Activated CD4-positive, alpha-beta memory T cell treated with anti-CD3 and anti-CD28 coated beads, Interleukin-2, amount 10 ng/mL, durations not matched to agents 7 days and 5 days (primary cell): ENCODE measurements at places on chromosomes 1 and 21. TPM values are rescaled to one million over a fixed set of nuclear protein-coding genes. Genes with fewer than 3 reads are reported as not detected.

Gene AGBL4
- not detected for total RNA-seq

Gene CHIA
- total RNA-seq: not detected

GRCh38 chr1:41660570-41661427 lies 176.3 kb upstream of the EDN2 start:
- no peak for DNase-seq

- no peak for DNase-seq
These were observed 118.2 kb downstream of the COQ8A start for GRCh38 chr1:227058321-227058751.

GRCh38 chr1:198741744-198742143 lies 102.9 kb downstream of the PTPRC start:
- DNase-seq: no peak
